ENCODE measurements at places on chromosomes 6 and 20. TPM values are rescaled to one million over a fixed set of nuclear protein-coding genes. Genes with fewer than 3 reads are reported as not detected.

The CALHM5 gene
- total RNA-seq = not detected

The EFHC1 gene
- total RNA-seq = 2.3 TPM

The OGFR gene
- 82.6 TPM for total RNA-seq

The ASIP gene
- total RNA-seq = not detected

The PRR18 gene
- not detected for total RNA-seq

The FAM83B gene
- total RNA-seq = not detected

The MAP7 gene
- total RNA-seq = 1.4 TPM

The SGK2 gene
- total RNA-seq = not detected

The OPRM1 gene
- total RNA-seq = not detected

The CPXM1 gene
- total RNA-seq = 0.49 TPM

The COL9A3 gene
- not detected for total RNA-seq

The SASH1 gene
- total RNA-seq = 1.6 TPM

The NUS1 gene
- total RNA-seq = 39.6 TPM

The SNAP25 gene
- 0.39 TPM for total RNA-seq

The KCNQ5 gene
- total RNA-seq = 4.1 TPM

The AVP gene
- total RNA-seq = not detected

The STMND1 gene
- not detected for total RNA-seq

The PGC gene
- total RNA-seq = not detected

The PAX1 gene
- total RNA-seq = not detected

The GSTA2 gene
- not detected for total RNA-seq

The PTPN1 gene
- total RNA-seq = 65.1 TPM

The PTCHD4 gene
- not detected for total RNA-seq

The CLVS2 gene
- total RNA-seq = not detected

The TMC2 gene
- total RNA-seq = not detected

Data from T-helper 1 cell treated with Interleukin-12 subunit alpha and Interleukin-12 subunit beta and Interleukin-4 antibody, amounts not matched to agents 30 ng/mL and 1 ng/mL, for 36 hours (primary cell).